ENCODE measurements at places on chromosomes 7 and 10.

DNA sequence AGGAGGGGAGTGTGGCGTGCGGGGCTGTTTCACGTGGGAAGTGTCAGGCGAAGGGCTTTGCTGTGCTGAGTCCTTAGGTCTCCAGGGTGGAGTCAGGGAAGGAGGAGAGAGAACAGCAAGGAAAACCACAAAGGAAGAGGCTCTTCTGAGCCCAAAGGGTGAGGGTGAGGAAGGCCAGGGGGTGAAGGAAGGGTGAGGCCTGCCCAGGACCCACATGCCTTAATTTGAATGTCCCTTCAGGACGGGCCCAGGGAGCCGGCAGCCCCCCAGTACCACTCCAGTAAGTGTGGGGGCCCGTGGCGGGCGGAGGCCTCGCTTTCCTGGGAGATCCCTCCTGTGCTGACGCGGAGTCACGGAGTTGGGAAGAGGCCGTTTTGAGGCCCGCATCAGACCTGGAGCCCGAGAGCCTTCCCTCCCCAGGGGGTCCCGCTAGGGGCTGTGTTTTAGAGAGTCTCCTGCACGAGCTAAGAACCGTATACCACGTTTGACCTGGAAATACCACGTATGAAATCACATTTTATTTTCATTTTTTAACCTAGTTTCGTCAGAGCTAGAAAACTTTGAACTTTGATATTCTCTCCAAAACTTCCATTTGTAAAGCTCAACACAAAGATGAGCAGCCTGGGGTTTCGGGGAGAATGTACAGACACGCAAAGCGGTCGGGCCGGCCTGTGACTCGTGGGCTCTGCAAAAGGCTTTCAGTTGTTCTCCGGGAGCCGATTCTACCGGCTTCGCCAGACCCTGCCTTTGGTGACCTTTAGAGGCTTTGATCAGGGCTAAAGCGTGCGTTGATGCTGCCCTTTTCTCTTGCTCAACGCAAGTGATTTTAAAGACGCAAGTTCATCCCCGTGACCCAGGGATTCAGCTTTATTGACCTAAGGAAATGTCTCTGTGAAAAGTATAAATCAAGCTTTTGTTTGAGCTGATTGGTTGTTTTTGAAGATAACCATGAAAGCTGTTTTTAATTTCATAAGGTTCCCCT is 23.6 kb upstream of the TTYH3 start:
- no peak for DNase-seq

GRCh38 chr7:45495618-45496017 is 78.5 kb upstream of the ADCY1 start:
- DNase-seq, result no peak

DNA sequence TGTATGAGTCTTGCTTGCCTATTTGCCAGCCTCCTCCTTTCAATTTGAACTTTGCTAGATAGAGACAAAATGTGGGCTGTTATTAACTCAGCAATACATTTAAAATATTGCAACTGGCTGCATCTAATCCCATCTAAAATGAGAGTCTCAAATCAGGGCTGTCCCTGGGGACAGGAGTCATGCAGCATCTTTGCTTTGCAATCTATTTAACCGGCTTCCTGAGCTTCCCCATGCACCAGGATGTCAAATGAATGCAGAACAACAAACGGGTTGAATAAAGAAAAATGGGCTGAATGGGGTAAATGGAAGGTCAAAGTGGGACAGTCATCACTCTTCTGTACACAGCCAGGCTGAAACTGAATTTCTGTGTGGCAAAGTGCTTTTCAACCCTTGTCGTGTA is 89.2 kb downstream of the AOAH start:
- no peak for DNase-seq

DNA sequence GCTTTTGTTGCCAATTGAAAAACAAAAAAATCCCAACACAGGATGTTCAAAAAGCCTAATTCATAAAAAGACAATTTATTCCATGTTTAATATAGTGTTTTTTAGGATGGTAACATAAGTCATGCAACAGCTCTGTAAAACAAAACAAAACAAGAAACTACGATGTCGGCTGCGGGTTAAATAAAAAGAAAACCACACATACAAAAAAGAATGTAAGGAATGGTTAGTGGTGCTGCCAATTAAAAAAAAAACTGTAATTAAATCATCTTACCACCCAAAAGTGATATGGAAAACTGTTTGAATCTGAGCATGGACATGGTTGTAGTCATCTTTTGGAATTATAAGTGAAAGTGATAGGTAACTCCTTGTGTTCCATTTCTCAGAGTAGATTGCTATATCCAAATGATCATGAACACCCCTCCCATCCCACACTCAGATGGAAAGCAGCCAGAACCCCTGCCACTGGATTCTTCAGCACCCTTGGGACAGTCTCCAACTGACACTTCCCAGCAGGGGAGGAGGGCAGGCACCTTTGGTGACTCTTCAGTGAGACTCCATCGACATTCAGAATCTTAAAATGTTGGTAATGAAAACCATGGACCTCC is 14.3 kb upstream of the DAGLB start:
- DNase-seq, result no peak

DNA sequence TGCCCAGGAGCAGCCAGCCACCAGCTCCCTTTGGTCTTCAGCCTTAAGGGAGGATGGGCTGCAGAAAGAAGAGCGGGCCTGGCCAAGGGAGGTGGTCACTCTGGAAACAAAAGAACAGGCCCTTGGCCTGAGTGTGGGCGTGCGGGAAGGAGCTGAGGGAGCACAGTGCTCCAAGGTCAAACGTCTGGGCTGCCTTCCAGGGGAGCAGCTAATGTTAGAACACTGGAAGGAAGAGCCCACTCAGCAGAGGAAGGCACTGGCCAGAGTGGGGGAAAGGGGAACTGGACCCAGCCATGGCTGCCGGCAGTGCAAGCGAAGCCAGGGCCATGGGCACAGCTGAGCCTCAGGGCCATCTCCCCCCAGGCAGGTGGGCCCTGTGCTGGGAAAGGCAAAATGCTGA is 42.7 kb downstream of the FAM53B start:
- DNase-seq, result no peak

GRCh38 chr7:116445447-116446211 is 53.9 kb upstream of the CAV2 start:
- DNase-seq, result no peak

GRCh38 chr10:86283466-86284287 is 82.9 kb downstream of the GRID1 start:
- DNase-seq, result no peak

DNA sequence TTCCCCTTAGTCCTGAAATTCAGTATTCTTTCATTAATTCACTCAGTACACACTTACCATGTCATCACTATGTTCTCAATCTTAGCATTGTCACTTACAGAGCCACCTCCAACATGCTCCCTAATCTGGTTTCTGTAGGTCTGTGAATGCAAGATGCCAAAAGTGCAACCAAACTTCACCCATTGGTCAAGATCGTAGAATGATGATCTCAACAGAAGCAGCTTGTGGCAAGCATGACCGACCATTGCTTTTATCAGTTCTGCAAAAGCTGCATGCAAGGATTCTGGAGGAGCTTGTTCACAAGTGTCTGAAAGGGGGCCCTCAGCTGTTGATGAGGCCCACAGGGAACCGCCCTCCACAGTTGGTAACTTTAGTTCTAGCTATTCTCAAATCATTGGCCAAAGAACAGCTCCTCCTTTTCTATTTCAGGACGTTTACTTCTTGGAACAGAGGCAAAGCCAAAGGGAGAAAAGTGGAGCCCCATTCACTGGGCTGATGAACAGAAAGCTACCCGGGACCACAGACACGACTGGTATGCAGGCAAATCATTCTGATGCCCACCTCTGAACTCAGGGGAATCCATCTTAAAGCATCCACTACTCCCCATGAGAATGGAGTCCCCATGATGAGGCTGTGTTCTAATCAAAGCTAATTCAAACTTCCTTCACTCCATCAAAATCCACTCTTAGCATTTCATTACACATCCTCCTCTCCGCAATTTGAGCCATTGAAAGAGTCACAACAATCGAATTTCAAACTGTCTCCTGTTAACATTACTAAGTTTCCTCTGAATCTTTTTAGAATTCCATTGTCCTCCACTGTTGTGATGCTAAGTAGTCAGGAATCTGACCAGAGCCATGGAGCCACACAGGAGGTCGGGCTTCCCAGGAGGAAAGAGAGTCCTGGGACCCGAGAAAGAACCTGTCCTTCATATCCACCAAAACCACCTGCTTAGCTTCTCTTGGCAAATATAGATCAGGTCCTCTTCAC is 13.9 kb downstream of the GRB10 start:
- peak; percentile 29 for DNase-seq

DNA sequence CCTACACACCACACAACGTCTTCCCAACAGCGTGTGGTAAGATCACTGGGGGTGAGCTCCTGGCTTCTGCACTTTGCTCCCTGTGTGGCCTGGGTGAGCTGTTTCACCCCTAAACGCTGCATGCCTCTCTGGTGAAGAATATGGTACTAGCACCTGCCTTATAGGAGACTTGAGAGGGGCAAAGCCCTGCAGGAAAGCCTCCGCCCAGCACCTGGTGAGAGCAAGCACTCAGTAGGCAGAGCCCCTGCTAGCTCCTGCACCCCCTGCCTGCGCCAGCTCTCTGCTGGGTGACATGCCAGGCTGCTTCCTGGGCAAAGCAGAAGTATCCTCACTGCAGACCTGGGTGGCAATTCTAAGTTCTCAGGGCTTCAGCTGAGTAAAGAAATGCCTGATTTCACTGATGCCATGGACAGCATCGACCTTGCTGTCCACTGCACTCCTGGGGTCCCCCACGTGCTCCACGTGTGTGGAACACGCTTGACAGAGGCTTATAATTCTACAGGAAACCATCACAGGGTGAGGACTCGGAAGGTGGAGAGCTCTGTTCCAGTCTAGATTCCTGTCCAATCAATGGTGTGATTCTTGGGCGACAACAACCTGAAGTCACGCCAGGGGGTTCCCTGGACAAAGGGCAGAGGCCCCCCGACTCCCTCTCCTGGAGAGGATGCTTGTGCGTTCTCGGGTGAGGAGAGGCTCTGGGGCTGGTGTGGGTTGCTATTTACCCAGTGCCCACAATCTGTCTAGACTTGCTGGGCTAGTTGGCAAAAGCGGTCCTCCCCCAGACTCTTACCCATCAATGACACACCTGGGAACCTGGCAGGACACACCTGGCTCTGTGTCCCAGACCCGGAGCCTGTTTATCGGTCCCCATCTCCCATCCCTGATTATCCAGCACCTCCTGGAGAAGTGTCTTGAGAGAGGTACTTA is 5.0 kb upstream of the CALML5 start:
- peak; percentile 13 for DNase-seq
